GM12865 (cell line): ENCODE measurements at places on chromosomes 13 and 19.

- DNase-seq: peak; percentile 1
Measured at GRCh38 chr13:66994517-66995202, 235.5 kb downstream of the PCDH9 start.

DNA sequence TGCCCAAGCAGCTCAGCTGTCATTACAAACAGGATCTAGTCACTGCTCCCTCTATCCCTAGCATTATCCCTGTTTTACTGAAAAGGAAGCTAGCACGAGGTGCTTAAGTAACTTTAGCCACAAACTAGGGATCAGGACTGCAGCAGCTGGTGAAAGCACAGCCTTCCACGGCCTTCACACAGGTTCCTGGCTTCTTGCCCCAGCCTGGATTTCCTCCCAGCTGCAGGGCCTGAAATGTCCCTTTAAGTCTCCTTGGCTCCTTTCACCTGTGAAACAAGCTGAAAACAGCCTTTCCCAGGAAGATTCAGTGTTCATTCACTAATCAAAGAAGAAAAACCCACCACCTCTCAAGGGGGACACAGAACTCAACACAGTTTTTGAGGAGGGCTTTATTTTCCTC, 754.5 kb downstream of the DIAPH3 start:
- DNase-seq: no peak

- DNase-seq: no peak
Measured at GRCh38 chr19:41578886-41579285, 2.9 kb downstream of the CEACAM21 start.

DNA sequence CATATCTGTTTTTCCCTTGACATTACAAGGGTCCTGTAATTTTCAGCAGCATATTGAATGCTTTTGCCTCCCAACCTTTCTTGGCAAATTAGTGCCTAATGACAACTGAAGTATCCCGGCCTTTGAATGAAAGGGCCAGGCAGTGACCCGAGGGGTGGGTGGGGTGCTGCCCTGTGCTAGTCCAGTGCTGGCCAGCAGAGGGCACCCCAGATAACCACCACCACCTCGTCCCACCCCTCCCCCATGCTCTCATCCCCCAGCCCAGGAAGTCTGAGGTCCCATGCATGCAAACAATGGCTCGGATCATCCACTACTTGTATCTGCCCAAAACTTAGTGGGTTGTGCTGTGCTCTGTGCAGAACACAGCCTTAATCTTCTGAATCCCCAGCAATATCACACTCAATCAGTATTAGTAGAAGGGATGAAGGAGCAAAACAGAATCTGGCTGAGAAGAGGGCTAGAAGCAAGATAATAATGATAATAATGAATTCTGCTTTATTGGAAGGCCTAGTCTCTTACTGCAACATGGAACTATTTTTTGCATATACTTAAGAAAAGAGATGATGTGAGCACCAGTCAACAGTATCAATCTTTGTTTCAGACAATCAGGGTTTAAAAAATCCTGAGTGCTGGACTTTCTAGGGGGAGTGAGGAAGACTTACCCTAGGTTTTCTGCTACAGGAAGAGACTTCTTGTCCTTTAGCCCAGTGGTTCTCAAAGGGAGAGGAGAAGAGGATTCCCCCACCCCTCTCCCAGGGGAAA, 3.8 kb downstream of the ATP12A start:
- peak; percentile 76 for DNase-seq
